ENCODE measurements at places on chromosomes 5 and 9.

DNA sequence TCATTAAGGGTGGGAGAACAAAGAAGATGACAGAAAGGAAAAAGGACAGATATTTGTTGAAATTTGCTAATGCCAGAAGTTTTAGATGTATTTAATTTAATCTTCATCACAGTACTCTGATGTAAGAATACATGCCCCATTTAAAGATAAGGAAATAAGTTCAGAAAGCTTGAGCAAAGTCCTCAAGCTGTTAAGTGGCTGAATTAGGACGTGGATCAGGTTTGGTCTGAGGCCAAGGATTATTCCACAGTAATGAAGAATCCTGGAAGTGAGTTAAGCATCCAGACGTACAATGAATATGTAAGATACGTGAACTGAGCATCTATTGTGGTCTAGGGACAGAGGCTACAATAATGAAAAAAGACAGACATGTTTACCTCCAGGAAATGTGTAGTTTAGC is 671.3 kb downstream of the PRELID2 start:
- no peak for DNase-seq

- no peak for DNase-seq
Measured at GRCh38 chr9:9997585-9997984, 615.2 kb downstream of the PTPRD start.

- DNase-seq: no peak
Measured at GRCh38 chr9:96071076-96071814, 195.8 kb downstream of the ERCC6L2 start.

DNA sequence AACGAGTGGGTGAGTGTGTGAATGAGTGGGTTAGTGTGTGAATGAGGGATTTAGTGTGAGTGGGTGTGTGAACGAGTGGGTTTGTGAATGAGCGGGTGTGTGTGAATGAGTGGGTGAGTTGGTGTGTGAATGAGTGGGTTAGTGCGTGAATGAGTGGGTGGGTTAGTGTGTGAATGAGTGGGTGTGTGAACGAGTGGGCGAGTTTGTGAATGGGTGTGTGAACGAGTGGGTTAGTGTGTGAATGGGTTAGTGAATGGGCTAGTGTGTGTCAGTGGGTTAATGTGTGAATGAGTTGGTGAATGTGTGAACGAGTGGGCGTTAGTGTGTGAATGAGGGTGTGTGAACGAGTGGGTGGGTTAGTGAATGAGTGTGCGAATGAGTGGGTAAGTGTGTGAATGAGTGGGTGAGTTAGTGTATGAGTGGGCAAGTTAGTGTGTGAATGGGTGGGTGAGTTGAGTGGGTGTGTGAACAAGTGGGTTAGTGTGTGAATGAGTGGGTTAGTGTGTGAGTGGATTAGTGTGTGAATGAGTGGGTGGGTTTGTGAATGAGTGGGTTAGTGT is 39.6 kb downstream of the NKD2 start:
- DNase-seq: no peak

Measured in HAP-1 (cell line).